Natural killer cell (primary cell): ENCODE measurements at places on chromosomes 7 and 10.

GRCh38 chr7:151007469-151007898 is 16.7 kb downstream of the NOS3 start:
- H3K4me1 ChIP-seq = peaks cover 60% of the 10 kb centered on the region
- no peaks in the 10 kb centered on the region for H3K27me3 ChIP-seq
- no peak for DNase-seq
- no peak overlapping the region for H3K4me3 ChIP-seq
- H3K27ac ChIP-seq = no peak overlapping the region

GRCh38 chr7:19619122-19619521 is 89.7 kb downstream of the POLR1F start:
- H3K36me3 ChIP-seq = no peaks in the 10 kb centered on the region
- H3K4me3 ChIP-seq = no peak overlapping the region
- H3K4me1 ChIP-seq = no peaks in the 10 kb centered on the region
- no peaks in the 10 kb centered on the region for H3K27me3 ChIP-seq

DNA sequence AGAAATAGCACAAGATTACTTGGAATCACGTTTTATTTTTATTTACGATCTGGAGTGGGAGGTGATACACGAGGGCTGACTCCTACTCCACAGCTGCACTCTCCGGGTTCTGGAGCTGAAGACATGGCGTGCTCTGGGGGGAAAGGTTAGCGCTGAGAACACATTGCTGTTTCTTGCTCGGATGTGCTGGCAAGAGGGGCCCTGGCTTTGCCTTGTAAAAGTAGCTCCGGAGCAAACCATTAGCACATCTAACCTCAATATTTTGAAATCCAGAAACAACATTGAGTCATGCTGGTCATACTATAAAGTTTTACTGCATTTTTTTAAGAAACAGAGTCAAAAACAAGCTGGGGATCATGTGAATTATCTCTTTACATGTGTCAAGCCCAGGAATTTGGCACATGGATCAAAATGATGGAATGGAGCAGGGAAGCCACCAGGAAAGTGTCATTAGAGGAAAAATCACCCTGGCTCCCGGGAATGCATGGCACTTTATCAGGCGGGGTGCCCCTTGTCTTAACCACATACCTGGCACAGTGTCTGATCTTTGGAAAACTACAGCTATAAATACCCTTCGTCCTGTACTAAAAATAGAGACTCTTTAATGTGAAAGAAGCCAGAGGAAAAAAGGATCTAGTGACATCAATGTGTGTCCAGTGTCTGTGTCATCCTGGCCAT is 31.6 kb upstream of the LYZL1 start:
- no peak overlapping the region for H3K27ac ChIP-seq
- H3K27me3 ChIP-seq = no peaks in the 10 kb centered on the region
- H3K36me3 ChIP-seq = no peaks in the 10 kb centered on the region
- no peak overlapping the region for H3K4me3 ChIP-seq
- no peaks in the 10 kb centered on the region for H3K4me1 ChIP-seq

DNA sequence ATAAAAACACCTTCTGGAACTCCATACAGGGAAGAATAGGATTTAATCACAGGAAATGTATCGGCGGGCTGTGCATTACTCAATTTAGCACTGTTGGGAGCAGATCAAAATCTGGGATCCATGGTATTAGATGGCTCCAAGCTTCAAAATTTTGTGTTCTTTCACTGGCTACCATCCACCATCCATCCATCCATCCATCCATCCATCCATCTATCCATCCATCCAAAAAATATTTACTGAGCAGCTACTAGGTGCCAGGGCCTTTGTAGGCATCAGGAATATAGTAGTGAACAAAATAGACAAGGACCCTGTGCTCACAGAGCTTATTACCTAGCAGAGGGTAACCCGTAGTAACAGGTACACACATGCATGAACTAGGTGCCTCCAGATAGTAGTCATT is 280.2 kb downstream of the CCDC3 start:
- no peaks in the 10 kb centered on the region for H3K4me1 ChIP-seq
- no peak overlapping the region for H3K4me3 ChIP-seq
- no peaks in the 10 kb centered on the region for H3K27me3 ChIP-seq
- DNase-seq = no peak

DNA sequence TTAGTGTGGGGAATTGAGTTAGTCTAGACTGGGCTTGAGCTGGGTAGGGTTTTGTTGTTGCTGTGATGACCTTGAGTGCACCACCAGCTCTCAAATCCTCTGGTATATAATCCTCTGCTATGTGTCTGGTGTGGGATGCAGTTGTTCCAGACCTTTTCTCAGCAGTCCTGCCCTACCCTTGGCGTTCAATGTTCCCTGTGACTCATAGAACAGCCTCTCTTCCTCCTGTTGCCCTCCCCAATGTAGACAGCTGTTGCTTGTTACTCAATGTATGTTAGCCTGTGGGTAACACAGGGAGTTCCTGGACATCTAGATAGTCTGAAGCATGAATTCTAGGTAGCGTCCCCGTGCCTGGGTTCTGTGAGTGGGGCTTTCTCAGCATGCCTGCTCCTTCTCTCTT is 19.8 kb downstream of the ACBD7 start:
- H3K4me1 ChIP-seq = no peaks in the 10 kb centered on the region
- no peak overlapping the region for H3K27ac ChIP-seq
- DNase-seq = no peak
- H3K27me3 ChIP-seq = no peaks in the 10 kb centered on the region
- no peaks in the 10 kb centered on the region for H3K36me3 ChIP-seq

GRCh38 chr7:103525937-103526336 is 79.9 kb upstream of the SLC26A5 start:
- H3K4me1 ChIP-seq = no peaks in the 10 kb centered on the region
- H3K4me3 ChIP-seq = no peak overlapping the region
- no peak for DNase-seq
- H3K27ac ChIP-seq = no peak overlapping the region

DNA sequence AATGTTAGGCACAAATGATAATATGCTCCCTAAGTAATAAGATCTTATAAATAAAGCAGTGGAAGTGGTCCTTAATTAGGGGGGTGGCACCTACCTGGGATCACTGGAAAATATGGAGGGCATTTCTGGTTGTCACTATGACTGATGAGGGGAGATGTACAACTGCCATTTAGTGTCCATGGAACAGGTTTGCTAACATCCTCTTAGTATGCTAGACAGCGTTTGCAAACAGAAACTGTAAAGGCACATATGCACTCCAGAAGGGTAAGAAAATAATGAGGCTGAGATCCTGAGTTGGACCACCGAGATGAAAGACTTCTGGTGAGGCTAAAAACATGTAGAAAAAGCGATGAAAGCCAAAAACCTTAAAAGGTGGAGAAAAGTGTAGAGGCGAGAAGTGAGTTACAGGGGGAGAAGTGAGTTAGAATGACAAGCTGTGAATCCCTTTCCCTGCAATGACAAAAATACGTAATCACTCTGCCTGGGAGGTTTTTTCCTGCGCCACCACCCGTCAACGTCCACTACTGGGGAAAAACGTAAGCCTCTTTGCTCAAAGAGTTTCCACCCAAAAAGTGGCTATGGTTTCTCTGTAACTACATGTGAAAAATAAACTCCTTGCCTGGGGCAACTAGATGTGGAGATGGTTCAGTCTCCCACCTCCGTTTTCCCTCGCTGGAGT is 767 bp downstream of the KRIT1 start:
- peak overlapping the region; percentile 92 for H3K27ac ChIP-seq
- H3K4me3 ChIP-seq = peak overlapping the region; percentile 74
- no peaks in the 10 kb centered on the region for H3K27me3 ChIP-seq
- DNase-seq = peak; percentile 68
- peaks cover 16% of the 10 kb centered on the region for H3K36me3 ChIP-seq

DNA sequence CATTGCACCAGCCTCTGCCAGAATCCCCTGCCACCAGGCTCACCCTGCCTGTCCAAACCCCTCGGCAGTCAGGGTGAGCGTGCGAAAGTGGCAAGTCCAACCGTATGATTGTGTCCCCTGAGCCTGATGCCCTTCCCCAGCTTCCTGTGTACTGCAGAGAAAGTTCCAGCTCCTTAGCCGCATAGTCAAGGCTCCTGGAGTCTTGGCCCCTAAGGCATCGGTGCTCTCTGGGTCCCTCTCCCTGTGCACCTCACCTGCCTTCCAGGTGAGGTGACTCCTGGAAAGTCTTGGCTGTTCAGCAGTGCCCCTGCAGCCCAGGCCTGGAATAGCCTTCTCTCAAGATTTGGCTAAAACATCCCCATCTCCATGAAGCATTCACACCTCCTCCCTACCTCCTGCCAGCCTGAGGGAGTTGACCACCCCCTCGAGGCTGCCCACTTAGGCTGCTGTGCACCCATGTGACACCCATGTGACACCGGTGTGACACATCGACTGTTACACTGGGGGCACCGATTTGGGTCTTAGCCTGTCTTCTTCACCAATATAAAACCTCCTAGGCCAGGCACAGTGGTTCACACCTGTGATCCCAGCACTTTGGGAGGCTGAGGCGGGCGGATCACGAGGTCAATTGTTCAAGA is 56.1 kb upstream of the ELN start:
- no peak for DNase-seq
- H3K27ac ChIP-seq = no peak overlapping the region
- H3K36me3 ChIP-seq = no peaks in the 10 kb centered on the region
- no peaks in the 10 kb centered on the region for H3K4me1 ChIP-seq

GRCh38 chr10:21473541-21473940 is 51.9 kb downstream of the SKIDA1 start:
- H3K4me3 ChIP-seq = no peak overlapping the region
- H3K36me3 ChIP-seq = no peaks in the 10 kb centered on the region
- H3K27me3 ChIP-seq = no peaks in the 10 kb centered on the region
- H3K4me1 ChIP-seq = no peaks in the 10 kb centered on the region

DNA sequence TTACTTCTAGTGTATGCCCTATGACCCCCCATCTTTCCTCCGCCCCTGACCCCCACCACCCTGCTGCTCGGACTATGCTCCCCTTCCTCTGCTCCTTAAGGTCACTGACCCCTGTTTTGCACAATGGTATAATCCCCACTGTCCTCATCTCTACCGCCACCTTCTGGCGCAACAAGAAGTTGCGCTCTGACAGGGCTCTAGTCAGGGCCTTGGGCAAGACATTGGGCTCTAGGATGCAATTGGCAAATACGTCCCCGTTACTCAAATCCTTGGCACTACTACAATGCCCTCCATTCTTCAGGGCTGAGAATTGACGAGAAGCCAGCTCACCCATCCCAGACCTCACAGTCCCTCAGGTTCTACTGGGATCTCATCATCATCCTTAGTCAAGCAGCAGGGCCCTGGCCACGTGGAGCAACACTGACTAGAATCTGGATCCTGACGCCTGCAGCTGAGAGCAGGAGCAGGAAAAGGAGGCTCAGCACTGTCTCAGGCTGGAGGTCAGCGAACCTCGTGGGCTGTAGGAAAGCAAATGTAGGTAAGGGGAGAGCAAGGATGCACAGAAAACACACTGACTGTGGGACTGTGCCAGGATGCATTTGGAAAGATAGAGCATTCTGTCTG is 10.6 kb downstream of the LRIT2 start:
- H3K4me1 ChIP-seq = no peaks in the 10 kb centered on the region
- H3K4me3 ChIP-seq = no peak overlapping the region
- no peaks in the 10 kb centered on the region for H3K36me3 ChIP-seq
- DNase-seq = peak; percentile 54
- H3K27me3 ChIP-seq = no peaks in the 10 kb centered on the region

DNA sequence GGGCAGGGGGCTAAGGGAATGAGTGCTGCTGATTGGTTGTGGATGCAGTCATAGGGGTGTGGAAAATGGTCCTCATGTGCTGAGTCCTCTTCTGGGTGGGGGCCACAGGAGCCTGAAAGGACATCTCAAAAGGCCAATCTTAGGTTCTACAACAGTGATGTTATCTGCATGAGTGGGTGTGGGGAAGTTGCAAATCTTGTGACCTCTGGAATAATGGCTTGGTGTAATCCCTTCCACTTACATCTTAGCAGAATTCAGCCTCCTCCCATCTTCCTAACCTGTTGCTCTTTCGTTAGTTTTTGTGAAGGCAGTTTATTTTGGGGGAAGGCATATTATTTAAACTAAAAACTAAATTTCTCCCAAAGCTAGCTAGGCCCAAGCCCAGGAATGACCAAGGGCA is 42.0 kb upstream of the OIT3 start:
- H3K27me3 ChIP-seq = no peaks in the 10 kb centered on the region

DNA sequence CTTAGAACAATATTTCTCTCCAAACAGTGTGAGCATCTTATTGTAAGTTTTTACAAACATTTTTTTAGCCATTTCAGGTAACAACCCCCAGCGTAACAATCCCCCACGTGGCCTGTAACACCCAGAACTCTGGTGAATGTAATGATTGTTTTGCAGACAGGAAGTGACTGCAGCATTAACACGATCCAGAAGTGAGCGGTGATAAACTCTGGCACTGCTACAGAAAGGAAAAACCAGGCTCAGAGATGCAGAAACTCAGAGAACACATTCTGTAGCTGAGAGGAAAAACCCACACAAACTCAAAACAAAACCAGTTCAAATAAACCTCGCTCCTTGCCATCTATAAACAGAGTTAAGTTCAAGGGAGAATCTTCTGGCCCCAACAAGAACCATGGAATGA is 285.7 kb downstream of the FGFR2 start:
- no peak overlapping the region for H3K27ac ChIP-seq
- H3K4me3 ChIP-seq = no peak overlapping the region

DNA sequence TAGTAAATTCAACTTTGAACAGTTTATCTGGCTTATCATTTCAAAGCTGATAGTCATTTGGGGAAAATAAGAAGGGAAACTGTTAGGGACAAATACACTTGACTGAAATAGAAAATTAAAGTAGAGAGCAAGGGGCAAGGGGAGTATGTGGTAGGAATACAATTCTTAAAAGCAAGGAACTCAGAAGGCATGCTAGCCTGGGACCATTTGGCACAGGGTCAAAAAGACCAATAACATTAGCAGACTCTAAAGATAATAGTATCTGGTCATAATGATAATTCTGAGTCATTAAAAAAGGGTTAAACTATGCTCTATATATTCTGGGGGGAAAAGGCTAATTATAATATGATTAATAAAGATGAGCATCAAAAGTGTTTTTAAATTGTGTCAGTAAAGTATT is 112.2 kb downstream of the CNOT4 start:
- H3K4me1 ChIP-seq = no peaks in the 10 kb centered on the region
- DNase-seq = no peak
- H3K27ac ChIP-seq = no peak overlapping the region
- H3K36me3 ChIP-seq = peaks cover 29% of the 10 kb centered on the region
- H3K27me3 ChIP-seq = no peaks in the 10 kb centered on the region

GRCh38 chr10:121999301-121999700 is 10.3 kb downstream of the TACC2 start:
- no peak for DNase-seq
- H3K4me1 ChIP-seq = no peaks in the 10 kb centered on the region
- no peaks in the 10 kb centered on the region for H3K27me3 ChIP-seq
- H3K36me3 ChIP-seq = no peaks in the 10 kb centered on the region

- no peak overlapping the region for H3K27ac ChIP-seq
- DNase-seq = no peak
- H3K4me3 ChIP-seq = no peak overlapping the region
- H3K4me1 ChIP-seq = no peaks in the 10 kb centered on the region
- H3K27me3 ChIP-seq = no peaks in the 10 kb centered on the region
Measured at GRCh38 chr7:153675131-153675530, 377.1 kb upstream of the DPP6 start.

DNA sequence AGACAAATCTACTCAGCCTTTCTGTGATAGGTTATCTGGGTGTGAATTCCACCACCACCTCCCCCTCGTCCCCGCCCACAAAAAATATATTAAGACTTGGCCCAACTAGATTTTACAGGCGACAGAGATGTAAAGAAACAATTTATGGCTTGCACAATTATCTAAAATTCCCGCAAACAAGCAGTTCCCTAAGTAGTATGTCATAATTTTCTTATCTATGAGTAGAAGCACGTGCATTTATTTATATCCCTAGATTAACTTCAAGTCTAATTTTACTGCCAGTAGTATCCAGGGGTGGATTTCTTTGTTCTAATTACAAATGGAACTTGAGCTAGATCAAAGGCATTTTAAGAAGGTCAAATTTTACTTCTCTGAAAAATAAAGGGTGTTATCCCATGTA is 1.7 kb downstream of the TSPAN12 start:
- peaks cover 46% of the 10 kb centered on the region for H3K27me3 ChIP-seq
- H3K27ac ChIP-seq = no peak overlapping the region
- no peaks in the 10 kb centered on the region for H3K36me3 ChIP-seq
- H3K4me1 ChIP-seq = peaks cover 12% of the 10 kb centered on the region
- no peak for DNase-seq
